ENCODE measurements at places on chromosomes 5 and 9.
A peak's percentile ranks its signal among the peaks of the same experiment; 100 is the strongest.

- peak; percentile 50 for DNase-seq
These were observed 232.1 kb downstream of the SH3GL2 start for GRCh38 chr9:17810728-17811571.

DNA sequence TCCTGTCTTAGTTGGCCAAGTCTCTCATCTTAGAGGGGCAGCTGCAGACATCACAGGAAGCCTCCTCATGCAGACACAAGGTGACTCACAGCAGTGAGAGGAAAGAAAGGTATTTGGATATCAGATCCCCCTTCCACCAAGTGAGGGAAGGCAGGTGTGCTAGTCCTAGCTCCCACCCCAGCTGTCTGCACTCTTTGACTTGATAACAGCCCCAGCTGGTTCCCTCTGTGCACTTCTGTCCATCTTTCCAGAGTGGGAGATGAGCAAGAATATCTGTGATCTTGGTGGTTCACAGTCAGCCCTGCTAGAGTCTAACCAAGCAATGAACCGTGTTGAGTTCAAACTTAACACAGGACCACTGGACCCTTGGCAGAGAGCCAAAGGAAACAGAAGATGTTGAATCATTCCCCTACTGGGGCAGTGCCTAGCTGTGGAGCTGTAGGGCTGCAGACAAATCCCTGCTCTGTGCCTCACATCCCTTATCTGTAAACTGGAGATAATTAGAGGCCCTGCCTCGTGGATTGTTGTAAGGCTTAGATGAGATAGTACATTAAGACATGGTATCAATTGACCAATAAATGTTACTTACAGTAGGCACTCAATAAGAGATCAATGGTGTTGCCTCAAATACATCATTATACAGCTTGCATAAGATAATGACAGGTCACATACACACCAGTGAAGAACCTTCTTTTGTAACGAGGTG is 39.1 kb downstream of the SH3RF2 start:
- DNase-seq = peak; percentile 46

DNA sequence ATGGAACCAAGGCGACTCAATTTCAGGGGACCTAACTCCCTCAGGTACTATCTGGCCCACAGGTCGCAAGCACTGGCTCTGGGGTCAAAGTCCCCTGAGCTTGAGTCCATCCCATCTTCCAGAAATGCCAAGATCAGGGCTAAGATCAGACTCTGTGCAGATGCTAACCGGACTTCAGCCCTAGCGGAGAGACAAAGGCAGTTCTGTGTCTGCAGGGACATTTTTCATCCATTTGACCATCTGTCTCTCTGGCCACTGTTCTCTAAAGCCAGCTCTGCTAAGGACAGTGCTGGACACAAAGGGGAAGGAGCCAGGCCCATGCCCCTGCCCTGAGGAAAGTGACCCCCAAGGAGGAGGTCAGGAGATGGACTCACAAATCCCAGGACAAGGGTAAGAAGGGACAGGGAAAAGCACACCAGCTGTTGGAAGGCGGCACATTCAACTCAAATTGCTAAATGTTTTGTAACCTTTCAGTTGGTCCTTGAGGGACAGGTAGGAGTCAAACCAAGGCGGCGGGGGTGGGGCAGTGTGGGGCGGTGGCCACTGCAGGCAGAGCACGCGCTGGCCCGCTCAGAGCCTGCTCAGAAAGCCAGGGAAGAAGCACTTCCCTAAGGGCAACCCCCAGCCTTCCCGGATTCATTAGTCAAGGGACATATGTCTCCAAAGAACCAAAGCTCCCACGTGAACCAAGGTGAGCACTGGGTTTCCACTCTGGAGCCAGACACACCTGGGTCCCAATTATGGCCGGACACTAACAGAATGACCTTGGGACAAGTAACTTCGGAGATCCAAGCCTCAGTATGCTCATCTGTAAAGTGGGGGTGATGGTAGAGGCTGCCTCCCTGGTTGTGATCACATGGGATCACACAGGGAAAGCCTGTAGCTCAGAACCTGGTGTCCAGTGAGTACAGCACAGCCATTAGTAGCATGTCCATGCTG is 42.8 kb downstream of the STK10 start:
- no peak for DNase-seq

DNA sequence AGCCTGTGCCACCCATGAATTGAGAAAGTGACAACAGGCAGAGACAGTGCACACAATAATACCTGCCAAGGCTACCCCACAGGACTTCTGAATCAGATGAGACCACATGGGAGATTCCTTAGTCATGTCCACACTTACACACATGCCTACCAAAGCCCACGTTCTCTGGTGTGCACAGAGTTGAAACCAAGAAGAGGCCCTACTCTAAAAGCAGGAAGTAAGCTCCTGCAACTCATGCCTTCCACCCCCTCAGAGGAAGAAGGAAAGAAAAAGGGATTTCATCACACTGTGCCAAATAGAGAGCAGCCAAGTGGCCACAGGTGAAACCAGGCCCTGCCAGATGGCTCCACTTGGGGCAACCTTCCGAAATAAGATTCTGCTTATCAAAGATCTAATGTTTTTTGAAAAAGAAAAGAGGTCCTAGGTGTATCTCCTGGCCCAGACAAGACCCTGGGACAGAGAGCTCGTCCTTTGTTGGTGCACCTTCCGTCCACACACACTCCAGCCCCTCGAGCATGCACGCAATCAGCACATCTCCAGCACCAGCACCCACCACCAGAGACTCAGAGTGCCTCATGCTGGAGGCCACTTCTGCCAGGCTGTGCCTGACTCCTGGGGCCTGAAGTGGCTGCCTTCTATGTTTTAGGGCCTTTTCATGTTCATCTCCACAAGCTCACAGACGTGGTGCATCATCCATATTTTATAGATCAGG is 114.6 kb upstream of the SPOCK1 start:
- DNase-seq = no peak

GRCh38 chr5:82789095-82789494 is 288.1 kb downstream of the TMEM167A start:
- DNase-seq = no peak

GRCh38 chr5:169168280-169168679 is 132.7 kb downstream of the SLIT3 start:
- DNase-seq = no peak

GRCh38 chr5:170493028-170493820 is 10.6 kb upstream of the KCNIP1 start:
- DNase-seq = no peak

DNA sequence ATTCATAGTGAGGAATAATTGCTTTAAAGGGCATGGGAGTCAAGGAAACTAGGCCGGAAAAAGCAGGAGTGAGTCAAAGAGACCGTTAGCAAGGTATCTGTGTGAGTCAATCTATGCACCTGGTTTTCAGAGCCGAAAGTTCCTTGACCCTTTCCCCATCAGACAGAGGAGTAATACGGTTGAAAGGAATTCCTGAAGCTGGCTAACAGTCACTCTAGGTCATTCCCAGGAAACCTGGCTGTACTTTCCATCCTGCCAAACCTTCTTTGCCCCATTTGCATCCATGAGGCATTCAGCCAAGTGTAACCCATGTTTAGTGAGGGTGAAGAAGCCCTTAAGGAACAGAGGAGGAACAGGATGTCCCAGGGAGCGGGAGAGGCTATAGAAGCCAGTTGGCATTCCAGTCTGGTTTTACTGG is 16.2 kb downstream of the RBM18 start:
- DNase-seq = no peak

- no peak for DNase-seq
These were observed 181.3 kb downstream of the GRIA1 start for GRCh38 chr5:153671653-153672346.

- DNase-seq = no peak
These were observed 34.5 kb upstream of the KCNMB1 start for GRCh38 chr5:170423692-170424091.

GRCh38 chr9:107547772-107548297 is 58.3 kb upstream of the KLF4 start:
- no peak for DNase-seq

- DNase-seq = peak; percentile 23
These were observed 116.7 kb downstream of the GOLPH3 start for GRCh38 chr5:32057187-32058096.

DNA sequence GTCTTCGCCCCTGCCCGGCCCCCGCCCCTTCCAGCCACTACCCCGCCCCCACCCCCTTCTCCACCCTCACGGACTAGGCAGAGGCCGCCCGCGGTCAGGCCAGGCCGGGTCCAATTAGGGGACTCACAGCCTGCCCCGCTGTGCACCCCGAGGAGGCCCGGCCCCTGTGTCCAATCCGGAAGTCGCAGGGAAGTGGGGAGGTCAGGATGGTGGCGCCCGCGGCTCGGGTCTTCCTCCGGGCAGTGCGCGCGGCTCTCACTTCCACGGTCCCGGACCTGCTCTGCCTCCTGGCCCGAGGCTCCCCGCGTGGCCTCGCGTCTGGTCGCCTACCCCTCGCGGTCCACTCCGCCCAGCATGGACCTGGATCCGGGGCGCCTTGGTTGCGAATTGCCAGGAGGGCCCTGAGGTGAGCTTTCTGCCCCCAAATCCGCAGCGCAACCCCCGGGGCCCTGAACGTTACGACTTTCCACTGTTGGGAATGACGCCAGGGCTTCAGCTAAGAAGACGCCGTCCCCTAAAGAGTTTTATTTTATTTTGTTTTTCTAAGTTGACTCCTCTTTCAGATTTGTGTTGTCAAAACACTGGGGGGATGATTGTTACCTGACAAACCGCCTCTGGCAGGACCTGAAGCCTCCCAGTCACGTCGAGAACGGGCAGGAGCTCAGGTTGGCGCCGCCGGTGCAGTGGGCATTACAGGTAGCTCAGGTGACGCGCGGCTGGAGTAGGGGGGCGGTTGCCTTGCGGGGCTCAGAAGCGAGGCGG is 763 bp upstream of the IRX2 start:
- DNase-seq = peak; percentile 44

GRCh38 chr5:31987985-31988710 is 186.0 kb downstream of the GOLPH3 start:
- peak; percentile 24 for DNase-seq

DNA sequence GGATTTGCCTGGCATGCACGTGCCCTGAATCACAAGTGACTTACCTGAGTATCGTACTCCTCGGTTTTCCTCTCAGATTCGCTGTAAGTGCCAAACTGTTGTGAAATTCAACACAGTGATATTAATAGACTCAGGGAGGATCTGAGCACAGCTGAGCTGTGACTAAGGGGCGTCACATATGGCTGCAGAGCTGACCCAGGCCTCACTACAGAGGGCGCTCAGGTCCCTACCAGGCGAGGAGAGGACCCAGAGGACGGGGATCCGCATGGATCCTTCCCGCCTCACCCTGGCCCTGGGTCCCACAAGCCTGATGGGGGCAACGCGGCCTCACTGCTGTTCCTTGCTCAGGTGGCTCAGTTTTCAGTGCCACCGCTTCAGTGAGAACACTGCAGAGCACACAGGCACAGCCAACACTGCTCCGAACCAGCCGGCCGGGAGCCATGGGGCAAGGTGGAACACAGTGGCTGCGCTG is 20.1 kb downstream of the CLPTM1L start:
- no peak for DNase-seq

- DNase-seq = no peak
These were observed 4.1 kb upstream of the HDHD3 start for GRCh38 chr9:113380869-113381378.

DNA sequence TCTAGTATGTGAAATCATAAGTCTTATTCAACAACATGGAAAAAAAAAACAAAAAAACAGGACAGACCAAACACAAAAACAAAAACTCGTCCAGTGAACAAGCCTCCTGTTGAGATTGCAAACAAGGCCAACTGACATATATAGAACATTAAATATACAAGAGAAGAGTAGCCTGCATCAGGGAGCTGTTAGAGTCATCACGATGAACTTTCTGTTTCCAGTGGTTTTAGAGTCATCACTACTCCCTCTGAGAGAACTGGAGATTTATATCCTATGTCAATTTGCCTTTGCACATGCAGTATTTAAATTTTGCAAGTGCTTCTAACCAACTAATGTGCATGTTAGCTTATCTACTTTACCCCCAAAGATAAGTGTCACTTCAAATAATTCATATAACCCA is 9.9 kb downstream of the SNCAIP start:
- DNase-seq = no peak

DNA sequence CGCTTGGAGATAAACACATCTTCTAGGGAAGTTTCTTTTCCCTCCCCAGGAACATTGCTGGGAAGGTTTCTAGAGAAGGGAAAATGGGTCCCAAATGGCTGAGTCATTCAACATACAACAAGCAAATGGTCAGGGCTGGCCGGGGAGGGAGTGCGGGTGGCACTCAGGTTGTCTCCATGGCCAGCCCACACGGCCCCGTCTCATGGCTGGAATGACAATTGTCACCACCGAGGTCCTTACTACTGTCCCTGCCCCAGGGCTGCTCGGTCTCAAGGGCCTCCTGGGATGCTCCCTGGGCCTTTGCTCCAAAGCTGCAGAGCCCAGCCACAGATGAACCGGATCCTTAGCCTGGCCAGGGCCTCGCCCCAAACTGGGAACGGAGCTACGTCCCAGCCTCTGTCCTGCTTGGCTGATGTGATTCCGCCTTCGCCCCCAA is 121.9 kb downstream of the FGF18 start:
- DNase-seq = no peak

GRCh38 chr9:135306699-135307098 is 172.9 kb upstream of the PPP1R26 start:
- no peak for DNase-seq

DNA sequence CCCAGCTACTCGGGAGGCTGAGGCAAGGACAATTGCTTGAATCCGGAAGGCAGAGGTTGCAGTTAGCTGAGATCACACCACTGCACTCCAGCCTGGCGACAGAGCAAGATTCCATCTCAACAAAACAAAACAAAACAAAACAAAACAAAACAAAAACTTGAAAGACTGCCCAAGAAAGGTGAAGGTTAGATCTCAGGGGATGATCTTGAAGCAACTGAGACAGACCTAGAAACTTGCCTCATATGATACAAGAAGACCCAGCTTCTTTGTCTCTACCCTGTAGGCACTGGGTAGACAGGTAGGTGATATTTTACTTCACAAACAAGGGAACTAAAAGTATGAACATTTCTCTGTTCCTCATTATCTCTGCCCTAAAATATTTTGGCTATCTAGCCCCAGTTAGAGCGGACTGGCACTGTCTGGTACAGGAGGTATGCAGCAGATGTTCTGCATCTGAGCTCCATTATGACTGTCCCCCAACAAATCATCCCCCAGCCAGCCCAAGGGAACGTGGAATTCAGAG is 26.3 kb upstream of the SHOC1 start:
- DNase-seq = no peak

DNA sequence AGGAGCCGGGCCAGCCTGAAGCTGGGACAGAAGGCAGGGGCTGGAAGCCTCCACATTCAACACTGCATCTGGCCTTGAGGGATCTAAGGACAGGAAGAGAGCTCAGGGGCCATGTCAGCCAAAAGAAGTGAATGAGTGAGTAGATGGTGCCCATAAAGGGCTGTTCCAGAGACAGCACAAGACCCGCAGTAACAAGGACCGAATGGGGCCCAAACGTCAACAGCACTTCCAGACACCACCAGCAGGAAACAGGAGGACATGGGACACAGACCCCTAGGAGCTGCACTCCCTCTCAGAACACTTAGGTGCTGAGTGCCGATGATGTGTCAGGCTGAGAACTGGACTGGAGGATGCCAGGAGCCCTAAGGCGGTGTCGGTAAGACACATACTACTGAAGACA is 114.8 kb upstream of the FAM120A start:
- DNase-seq = no peak

- no peak for DNase-seq
These were observed 26.0 kb downstream of the PRDM6 start for GRCh38 chr5:123115020-123115419.

GRCh38 chr9:16458696-16459420 is 411.6 kb downstream of the BNC2 start:
- DNase-seq = no peak

- no peak for DNase-seq
These were observed 61.4 kb upstream of the TRIO start for GRCh38 chr5:14081791-14082190.

- DNase-seq = peak; percentile 63
These were observed 958 bp upstream of the NFIL3 start for GRCh38 chr9:91424403-91425176.
